ENCODE measurements at places on chromosomes 11 and 22.

DNA sequence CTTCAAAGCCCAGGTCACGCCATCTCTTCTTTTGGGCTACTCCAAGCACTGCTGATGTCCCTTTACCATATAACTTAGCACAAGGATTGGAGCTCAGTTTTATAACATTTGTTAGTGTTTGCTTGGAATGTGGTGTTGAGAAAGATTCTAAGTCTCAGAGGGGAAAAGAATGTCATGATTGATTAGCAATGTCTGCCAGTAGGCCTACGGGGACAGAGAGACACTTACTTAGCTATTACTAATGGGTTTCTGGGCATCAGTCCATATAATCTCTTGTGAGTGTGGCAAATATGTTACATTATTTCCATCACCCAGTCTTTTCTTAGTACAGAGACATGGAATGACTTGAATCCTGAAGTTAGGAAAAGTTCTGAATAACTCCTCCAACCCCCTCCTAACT, 75.4 kb upstream of the FSHB start:
- DNase-seq: no peak

DNA sequence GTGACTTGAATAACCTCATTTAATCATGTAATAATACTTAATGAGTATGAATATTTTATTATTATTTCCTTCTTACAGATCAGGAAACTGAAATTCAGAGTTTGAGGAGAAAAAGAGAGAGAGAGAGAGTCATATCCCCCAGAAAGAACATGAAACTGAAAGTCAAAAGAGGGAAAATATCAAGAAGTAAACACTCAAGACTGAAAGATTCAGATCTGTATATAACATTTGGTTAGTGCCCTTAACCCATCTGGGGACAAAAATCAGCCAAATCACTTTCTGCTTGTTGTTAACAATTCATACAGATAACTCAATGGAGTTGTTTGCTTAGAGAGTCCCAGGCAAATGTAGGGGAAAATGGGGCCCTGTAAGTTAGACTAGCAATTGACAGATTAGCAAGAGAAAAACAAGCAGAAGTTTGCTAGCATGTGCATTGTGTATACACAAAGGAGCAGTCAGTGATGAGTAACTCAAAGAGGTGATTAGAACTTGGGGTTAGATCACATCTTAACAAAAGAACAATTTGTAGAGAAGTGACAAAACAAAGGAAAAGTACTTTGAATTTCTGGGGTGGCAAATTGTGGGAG, 25.9 kb upstream of the MMP13 start:
- DNase-seq: no peak

- no peak for DNase-seq
Observed at GRCh38 chr11:104073950-104074705, 37.7 kb downstream of the DDI1 start.

DNA sequence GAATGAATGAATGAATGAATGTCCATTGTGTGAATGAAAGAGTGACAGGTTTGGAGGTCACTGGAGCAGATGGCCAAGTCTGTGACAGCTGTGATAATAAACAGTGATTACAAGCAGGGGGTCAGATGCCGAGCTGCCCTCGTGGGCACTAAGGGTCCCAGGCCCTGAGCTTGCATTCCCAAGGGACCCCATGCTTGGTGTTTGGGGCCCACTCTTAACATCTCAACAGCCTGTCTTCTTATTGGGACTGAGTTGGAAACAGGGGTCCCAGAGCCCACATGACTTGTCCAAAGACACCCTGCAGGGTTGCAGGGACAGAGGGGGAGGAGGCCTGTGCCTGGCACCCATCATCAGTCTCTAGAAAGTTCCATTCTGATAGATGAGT, 12.0 kb upstream of the ANO1 start:
- DNase-seq: no peak

DNA sequence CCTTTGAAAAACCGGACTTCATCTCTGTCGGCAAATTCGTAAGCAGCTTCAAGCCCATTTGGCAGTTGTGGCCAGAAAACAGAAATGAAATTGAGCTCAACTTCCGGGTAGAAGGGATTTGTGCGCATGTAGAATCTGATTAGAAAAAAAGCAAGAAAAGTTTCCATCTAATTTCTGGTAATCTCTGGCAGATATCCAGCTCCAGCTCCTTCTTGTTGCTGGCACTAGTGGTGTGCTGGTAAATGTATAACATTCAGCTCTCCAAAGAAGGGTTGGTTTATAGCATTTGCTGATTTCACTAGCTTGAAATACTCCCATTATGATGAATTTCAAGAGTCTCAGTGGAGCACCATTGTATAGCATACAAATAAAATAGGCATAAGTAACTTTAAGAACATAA, 5.4 kb downstream of the MMP1 start:
- no peak for DNase-seq

- no peak for DNase-seq
Observed at GRCh38 chr11:116733043-116733755, 39.6 kb downstream of the BUD13 start.

DNA sequence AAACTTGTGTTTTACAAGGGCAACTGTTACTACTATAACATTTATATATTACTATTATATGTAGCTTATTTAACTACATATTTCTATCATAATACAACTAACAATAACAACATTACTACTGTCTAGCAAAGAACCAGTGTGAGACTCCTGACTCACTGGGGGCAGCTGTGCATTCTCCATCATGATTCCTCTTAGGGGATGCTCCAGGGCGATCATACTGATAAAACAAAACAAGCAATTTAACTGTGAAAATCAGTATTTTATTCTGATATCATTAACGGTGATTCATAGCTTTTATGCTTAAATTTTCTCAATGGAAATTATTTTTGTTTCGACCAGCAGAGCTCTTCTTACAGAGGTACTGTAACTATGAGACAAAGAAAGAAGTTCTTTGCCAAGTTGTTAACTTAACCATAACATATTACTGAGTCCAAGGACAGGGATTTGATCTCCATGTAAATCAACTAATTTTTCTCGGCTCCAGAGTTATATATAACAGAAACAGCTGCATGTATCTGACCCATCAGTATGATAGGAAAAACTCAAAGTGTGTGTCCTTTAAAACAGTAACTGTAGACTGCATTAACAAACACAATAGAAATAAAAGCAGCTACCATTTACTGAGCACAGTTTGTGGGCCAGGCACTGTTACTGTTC, 24.8 kb upstream of the FNBP4 start:
- DNase-seq: no peak

GRCh38 chr11:91257667-91258066, 967.0 kb upstream of the FAT3 start:
- DNase-seq: no peak

- peak; percentile 53 for DNase-seq
Observed at GRCh38 chr11:109697140-109697843, 275.3 kb downstream of the C11orf87 start.

DNA sequence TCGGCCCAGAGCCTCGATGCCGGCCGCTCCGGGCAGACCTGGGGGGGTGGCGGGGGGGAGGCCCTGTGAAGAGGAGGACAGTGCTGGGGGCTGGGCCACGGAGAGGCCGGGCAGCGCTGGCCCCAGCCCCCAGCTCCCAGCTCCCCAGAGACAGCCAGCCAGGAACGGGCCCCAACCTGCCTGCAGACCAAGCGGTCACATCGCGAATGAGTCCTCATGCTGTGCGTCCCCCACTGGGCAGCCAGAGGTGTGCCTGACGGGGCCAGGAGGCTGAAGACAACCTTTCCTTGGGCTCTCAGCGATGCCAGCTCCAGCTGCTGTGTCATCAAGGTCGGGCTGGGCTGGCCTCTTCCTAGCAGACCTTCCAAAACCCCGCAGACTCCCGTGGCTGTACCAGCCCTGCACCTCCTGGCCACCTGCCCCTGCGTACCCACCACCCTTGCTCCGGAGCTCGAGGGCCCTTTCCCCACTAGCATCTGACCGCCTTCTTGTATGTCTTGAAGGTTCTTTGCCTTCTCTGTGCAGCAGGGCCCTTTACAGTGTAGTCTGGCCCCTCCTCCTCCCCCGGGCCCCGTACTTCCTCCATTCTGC, 88.4 kb downstream of the CDKN1C start:
- no peak for DNase-seq

- no peak for DNase-seq
Observed at GRCh38 chr11:119782006-119782738, 53.2 kb upstream of the NECTIN1 start.

- DNase-seq: no peak
Observed at GRCh38 chr11:44578279-44578678, 12.8 kb downstream of the CD82 start.

- no peak for DNase-seq
Observed at GRCh38 chr22:33000342-33001280, 57.6 kb downstream of the SYN3 start.

GRCh38 chr11:975827-976226, 50.2 kb downstream of the AP2A2 start:
- no peak for DNase-seq

GRCh38 chr22:37011472-37011871, 7.8 kb downstream of the TST start:
- no peak for DNase-seq

- peak; percentile 43 for DNase-seq
Observed at GRCh38 chr22:29030618-29031226, 30.9 kb downstream of the C22orf31 start.

DNA sequence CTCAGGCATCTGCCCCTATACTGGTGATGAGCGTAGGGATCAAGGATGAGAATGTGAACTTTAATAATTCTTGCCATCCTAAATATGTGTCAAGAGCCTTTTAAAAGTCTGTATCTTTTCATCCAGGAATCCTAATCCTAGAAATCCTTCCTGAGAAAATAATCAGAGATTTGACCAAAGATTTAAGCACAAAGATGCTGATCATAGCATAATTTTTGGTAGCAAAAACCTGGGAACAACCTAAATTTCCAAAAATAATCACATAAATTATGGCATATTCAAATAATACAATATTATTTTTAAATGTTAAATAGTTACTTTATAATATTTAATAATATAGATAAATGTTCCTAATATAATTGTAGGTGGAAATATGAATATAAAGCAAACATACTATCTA, 76.1 kb downstream of the SERGEF start:
- DNase-seq: no peak

DNA sequence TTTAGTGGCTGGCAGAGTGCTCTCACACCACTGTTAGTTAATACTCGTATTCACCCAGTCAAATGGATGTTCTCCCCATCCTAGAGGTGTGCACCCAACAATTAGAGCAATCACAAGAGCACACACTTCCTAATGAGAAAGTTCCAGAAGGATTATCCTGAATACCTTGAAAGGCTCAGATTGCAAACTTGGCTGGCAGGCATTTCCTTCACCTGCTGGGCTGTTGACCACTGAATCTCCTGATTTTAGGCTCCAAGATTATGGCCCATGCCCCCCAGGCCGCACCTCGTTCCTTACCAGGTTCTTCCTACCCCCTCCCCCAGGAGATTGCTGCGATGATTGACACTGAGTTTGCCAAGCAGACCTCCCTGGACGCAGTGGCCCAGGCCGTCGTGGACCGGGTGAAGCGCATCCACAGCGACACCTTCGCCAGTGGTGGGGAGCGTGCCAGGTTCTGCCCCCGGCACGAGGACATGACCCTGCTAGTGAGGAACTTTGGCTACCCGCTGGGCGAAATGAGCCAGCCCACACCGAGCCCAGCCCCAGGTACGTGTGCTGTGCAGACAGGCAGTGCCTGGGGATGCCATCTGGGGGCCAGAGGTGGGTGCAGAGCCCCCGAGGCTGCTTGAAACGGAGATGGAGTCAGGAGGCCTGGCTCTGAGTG, 26.9 kb downstream of the TAB1 start:
- no peak for DNase-seq

DNA sequence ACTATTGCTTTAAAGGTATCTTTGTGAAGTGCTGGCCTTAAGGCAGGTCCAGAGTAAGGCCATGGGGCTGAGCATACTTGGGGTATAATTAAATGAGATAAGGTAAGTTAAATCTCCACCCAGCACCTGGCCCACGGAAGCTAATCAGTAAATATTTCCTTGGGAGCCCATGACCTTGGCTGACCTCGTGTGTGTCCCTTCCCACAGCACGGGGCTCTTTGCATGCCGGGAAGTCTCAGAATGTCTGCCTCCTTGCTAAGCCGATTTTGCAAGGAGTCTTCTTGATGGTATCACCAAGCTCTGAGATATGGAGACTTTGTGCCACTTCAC, 46.5 kb downstream of the ADM start:
- no peak for DNase-seq

- DNase-seq: no peak
Observed at GRCh38 chr11:96306600-96306932, 36.4 kb downstream of the MAML2 start.

DNA sequence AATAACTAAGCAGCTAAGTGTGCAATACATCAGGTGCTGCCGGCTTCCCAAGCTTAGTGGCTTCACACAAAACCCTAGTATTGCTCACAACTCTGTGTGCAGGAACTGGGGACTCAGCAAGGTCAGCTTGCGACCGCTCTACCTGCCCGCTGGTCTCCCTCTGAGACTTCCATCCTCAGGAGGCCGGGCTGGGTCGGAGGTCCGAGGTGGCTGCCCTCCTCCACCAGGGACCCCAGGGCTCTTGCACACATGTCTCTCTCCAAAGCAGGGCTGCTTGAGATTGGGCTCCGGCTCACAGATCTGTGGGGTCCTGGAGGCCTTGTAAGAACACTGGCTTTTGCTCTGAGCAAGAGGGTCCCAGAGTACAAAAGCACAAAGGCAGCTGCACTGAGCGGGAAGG, 25.4 kb upstream of the FGF19 start:
- no peak for DNase-seq

- DNase-seq: no peak
Observed at GRCh38 chr22:37659897-37660708, 1.6 kb downstream of the PDXP start.

GRCh38 chr11:117819096-117820040, 5.2 kb downstream of the FXYD2 start:
- peak; percentile 37 for DNase-seq

DNA sequence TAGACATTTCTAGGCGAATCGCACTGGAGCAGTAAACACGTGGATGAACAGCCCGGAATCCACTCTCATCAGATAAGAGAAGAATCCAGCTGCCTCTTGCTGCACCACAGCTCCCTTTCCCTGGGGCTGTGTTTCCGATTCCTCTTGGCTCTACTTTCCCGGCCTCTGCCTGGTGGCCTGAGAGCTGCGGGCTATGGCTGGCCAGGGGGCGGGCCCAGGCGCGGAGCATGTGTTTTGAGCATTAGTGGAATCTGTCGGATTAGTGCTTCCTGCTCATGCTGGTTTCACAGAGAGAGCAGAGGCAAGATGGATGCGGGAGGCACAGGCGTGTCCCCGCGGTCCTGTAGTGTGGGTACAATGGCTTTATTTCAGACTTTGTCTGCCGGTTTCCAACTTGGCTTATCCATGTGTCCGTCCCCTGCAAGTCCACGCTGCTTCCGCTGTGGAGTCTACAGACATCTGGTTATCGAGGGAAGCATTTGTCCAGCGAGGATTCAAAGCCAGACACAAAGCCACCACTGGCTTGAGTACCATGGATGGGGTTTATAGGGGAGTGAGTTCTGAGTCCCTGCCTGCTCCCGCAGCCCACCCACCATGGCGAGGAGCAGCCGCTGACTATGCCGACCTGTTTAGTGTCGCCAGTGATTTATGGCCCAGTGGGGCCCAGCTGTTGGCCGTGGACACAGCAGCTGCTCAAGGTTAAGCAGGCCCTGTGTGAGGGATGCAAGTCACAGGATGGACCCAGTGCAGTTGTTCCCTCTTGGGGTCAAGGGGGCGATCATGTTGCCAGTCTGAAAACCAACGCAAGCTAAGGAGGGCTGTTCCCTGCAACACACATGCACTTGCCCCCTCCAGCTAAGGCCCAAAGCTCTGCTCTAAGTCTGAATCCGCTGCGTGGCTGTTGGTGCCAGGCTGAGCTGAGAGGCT, 43.3 kb upstream of the EP300 start:
- peak; percentile 48 for DNase-seq

GRCh38 chr22:19035474-19036228, 86.6 kb downstream of the DGCR2 start:
- DNase-seq: no peak

Measured in SHP77 treated with DMSO at 0.1 percent for 48 hours (cell line).